ENCODE measurements at places on chromosomes 12 and 14.

DNA sequence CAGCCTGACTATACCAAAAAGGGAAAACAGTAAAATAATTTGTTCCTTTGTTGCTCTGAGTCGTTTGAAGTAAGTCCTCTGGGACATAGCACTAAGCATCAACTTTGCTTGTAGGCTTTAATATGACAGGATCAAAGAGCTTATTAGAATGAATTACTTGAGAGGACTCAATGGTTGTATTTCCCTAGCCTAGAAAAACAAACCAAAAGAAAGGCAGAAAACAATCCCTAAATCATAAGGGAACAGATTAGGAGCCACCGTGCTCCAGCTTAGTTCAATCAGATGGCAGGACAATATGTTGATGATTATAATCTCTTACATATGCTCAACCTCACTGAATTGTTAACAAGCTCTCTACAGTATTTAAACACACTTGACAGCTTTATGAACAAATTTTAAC lies 988.4 kb downstream of the FLRT2 start:
- no peak for DNase-seq

- DNase-seq, result no peak
These were observed 64.1 kb downstream of the E2F7 start for GRCh38 chr12:77001276-77001675.

DNA sequence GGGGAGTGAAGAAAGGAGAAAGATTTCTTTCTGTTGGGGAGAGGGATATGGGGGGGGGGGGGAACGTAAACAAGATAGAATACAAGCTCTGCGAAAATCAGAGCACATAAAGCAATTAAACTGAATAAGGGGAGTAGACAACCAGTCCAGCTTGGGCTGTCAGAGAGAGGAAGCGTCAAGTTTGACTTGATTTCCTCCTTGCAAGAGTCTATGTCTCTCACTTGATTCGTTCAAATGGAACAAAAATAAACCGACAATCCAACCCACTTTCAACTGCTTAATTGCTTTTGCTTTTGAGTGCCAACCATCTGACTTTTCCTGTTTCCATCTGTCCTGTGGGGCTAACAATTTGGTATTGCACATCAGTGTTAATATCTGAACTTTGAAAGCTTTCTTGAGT lies 942 bp downstream of the SYT1 start:
- DNase-seq, result no peak

- no peak for DNase-seq
These were observed 46.7 kb upstream of the FICD start for GRCh38 chr12:108468196-108468968.

DNA sequence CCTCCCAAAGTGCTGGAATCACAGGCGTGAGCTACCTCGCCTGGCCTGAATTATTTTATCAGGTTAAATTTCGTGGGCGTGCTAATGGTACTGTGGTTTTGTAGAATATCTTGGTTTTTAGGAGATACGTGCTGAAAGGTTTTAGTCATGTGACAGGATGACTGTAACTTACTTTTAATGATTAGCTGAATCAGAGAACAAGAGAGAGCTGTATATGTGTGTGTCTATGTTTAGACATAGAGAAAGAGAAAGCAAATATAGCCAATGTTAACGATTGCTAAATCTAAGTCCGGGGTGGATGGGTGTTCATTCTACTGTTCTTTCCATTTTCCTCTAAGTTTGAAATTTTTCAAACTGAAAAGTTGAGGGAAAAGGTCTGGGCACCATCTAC lies 9.2 kb upstream of the PNMA1 start:
- no peak for DNase-seq

GRCh38 chr14:103518422-103519042 lies 4.1 kb downstream of the CKB start:
- peak; percentile 58 for DNase-seq

GRCh38 chr12:6364044-6364374 lies 11.4 kb downstream of the SCNN1A start:
- DNase-seq, result no peak

- no peak for DNase-seq
These were observed 210.4 kb downstream of the SPTSSA start for GRCh38 chr14:34251662-34252061.

- DNase-seq, result no peak
These were observed 236.1 kb downstream of the ADGRD1 start for GRCh38 chr12:131189781-131190180.

GRCh38 chr12:86748894-86749293 lies 492.7 kb upstream of the MGAT4C start:
- no peak for DNase-seq

- no peak for DNase-seq
These were observed 4.7 kb downstream of the GNB3 start for GRCh38 chr12:6845395-6845794.

GRCh38 chr12:80470403-80470802 lies 26.4 kb downstream of the PTPRQ start:
- DNase-seq, result no peak

GRCh38 chr14:100582496-100583165 lies 4.6 kb downstream of the BEGAIN start:
- DNase-seq, result no peak

- peak; percentile 56 for DNase-seq
These were observed 1133.3 kb downstream of the BCL11B start for GRCh38 chr14:98138666-98139065.

DNA sequence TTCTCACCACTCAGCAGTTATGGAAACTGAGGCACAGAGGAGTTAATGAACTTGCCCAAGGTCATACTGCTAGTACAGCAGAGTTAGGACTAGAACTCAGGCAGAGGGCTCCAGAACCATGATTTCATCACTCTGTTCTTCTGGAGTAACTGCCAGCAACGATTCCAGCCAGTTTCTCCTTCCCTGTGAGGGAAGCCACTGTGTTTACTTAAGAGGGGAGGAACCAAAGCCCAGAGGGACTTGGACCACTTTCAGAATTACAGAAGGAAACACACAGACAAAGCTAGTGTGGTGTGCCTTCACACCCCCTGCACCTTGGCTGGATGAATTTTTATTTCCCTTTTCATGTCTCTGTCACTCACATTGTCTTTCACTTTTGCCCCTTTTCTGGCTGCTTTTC lies 398.2 kb downstream of the DPF3 start:
- no peak for DNase-seq

DNA sequence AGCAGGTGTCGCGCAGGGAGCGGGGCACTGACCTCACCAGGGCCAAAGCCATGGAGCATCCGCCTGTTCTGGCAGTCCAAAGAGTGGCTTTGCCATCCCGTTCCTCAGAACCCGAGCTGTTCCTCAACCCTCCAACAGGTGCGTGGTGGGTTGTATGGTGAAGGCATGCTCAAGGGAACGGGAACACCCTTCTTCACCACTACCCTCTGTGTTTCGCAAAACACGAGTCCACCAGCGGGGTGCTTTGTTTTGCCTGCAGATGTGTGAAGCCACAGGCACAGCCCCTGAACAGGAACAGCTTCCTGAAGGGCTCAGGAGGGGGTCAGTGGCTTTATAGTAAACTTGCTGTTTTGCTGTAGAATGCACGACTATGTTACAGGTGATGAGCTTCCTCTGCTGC lies 52.7 kb downstream of the SMOC1 start:
- no peak for DNase-seq

GRCh38 chr12:61894168-61894567 lies 366.0 kb upstream of the USP15 start:
- no peak for DNase-seq

- DNase-seq, result peak; percentile 81
These were observed at the start of gene SART3 for GRCh38 chr12:108560752-108561719. Gene SART3 (minus strand): TSS chr12:108561173. CDS start chr12:108561154, 19 bp downstream.

DNA sequence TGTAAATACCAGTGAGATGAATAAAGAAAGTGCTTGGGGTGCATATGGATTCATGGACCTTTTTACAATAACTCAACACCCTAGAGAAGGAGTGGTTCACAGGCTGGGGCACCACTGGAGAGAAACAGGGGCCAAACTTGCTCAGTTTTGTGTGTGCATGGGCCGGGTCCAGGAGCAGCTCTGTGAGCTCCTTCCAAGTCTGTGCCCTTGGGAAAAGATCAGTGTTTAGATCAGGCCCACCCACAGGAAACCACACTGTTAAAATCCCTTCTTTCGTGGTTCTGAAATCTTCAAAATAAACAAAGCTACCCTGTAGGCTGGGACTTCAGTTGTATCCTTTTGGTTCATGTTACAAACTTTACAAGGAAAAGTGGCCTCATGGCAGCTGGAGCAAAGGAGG lies 156.1 kb upstream of the TMEM260 start:
- no peak for DNase-seq

- no peak for DNase-seq
These were observed 406.3 kb upstream of the FAR2 start for GRCh38 chr12:28742791-28743190.

DNA sequence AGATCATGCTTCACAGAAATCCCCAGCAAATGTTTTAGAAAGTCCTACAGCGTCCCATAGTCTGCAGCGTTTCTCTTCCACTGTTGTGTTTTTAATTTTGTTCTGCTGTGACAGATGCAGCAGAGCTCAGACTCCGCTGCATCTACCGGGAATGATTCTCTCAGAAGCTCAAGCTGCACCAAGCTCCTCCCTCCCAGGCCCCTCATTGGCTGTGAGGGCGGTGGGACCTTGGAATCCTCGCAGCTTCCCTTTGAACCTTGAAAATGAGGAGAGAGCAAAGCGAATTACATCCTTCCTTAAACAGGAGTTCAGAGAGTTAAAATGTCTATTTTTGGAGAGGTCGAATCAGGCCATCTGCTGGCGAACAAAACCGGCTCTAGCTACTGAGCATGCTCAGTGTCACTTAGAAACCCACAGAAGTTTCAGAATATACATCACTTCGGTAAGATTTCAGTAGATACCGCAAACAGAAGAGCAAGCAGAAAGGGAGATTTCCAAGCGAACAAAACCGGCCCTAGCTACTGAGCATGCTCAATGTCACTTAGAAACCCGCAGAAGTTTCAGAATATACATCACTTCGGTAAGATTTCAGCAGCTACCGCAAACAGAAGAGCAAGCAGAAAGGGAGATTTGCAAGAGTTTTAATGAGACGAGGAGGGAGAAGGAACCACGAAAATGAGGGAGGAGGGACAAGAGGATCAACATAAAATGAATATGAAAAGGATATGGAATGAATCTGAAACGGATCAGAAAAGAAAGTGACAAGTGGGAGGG lies at the start of gene ABCD2:
TSS of gene ABCD2 (minus strand) at position 144 of the 774 bp plus-strand sequence. CDS start 188 bp downstream, outside the sequence.
- peak; percentile 55 for DNase-seq

GRCh38 chr12:87847147-87847546 lies 182.1 kb downstream of the C12orf50 start:
- DNase-seq, result no peak

DNA sequence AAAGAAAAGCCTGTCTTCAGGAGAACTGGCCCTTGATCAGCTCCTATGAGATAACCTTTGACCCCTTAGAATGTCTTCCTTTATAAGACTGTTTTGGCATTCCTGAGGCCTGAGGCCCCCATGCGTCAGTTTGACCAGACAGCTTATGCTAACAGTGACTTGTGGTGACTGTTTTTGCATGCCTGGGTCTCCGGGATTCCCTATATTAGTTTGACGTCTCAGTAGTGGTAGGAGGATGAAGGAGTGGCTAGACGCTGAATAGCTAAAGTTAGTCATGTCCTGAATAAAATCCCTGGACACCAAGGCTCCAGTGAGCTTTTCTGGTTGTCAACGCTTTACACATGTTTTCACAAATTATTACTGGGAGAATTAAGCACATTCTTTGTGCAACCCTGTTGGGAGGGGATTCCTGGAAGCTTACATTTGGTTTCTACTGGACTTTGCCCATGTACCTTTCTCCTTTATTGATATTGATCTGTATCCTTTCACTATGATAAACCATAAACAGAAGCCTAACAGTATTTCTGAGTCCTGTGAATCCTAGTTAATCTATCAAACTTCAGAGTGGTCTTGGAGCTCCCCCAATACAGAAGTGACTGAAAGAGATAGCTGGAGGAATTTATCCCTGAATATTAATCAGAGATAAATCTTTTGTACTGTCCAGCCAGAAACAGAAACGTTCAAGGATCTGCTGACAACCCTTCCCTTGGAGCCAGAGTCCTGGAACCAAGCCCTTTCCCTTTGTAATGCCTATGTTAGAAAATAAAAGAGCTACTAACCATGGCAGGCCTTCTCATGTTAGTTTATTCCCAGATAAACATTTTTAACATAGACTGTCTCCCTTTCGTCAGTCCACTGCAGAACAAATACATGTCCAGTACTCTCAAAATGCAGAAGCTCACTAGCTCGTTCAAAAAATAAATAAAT lies 479.2 kb downstream of the RPS29 start:
- no peak for DNase-seq

GRCh38 chr14:104235686-104236085 lies 97.3 kb downstream of the KIF26A start:
- DNase-seq, result no peak

DNA sequence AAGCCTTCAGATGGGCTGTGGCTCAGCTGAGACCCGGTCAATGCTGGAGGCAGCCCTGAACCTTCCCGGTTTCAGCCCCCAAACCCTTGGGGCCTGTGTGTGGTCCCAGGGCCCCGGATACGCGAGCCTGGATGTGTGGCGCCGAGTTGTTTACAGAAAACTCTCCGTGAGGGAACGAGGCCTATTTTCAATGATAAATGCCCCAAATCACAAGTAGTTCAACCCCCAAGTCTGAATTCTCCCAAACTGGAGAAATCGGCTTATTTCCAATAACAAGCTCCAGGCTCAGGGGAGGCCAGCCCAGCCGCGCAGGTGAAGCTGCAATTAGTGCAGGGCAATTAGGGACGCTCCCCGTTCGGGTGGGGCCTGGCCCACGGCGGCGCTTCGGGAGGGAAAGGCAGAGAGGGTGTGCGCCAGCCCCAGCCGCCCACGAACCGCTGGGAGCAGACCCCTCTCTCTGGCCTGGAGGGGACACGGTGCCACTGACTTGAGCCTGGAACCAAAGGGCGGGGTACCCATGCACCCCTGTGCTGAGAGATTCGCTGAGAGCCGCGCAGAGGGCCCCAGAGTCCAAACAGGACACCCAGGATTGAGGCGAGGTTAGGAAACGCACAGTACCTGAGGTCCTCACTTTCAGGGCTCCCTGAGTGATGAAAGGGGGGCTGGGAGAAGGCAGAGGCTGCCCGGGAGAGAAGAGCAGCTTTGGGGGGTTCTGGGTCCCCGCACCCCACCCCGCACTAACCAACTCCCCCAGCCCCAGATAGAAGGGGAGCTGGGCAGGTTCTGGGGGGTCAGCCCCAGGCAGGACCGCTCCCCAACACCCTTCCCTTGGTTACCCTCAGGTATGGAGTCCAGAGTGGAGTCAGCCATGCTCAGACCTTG lies 14.2 kb upstream of the ANKRD9 start:
- no peak for DNase-seq

DNA sequence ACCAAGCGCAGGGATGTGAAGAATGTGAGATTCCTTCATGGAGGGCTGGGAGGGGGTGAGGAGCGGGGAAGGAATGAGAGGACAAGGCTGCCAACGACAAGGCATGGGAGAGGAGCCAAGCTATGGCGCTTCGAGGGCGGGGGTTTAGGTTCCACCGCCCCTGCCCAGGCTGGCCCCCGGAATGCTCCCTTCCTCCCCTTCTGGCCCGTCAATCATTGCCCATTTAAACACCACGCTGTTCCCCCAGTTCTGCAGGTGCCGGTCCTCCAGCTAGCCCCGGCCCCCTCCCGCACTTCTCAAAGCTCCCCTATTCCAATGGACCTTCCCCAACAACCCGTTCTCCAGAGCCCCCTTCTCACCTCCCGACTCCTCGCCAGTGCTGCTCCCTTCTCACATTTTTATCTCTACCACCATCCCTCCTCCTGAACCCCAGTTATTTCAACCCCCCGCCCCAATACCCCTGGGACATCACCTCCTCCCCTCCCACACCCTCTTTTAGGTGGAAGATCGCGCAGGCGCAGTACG lies 428 bp downstream of the RNF41 start:
- DNase-seq, result peak; percentile 5

All from activated CD4-positive, alpha-beta T cell treated with anti-CD3 and anti-CD28 coated beads, Interleukin-2, amount 50 U/mL, for 1 hour (primary cell).